ENCODE measurements at places on chromosomes 16 and 17.

- DNase-seq, result no peak
Measured at GRCh38 chr17:60678118-60678444, 430 bp downstream of the BCAS3 start.

DNA sequence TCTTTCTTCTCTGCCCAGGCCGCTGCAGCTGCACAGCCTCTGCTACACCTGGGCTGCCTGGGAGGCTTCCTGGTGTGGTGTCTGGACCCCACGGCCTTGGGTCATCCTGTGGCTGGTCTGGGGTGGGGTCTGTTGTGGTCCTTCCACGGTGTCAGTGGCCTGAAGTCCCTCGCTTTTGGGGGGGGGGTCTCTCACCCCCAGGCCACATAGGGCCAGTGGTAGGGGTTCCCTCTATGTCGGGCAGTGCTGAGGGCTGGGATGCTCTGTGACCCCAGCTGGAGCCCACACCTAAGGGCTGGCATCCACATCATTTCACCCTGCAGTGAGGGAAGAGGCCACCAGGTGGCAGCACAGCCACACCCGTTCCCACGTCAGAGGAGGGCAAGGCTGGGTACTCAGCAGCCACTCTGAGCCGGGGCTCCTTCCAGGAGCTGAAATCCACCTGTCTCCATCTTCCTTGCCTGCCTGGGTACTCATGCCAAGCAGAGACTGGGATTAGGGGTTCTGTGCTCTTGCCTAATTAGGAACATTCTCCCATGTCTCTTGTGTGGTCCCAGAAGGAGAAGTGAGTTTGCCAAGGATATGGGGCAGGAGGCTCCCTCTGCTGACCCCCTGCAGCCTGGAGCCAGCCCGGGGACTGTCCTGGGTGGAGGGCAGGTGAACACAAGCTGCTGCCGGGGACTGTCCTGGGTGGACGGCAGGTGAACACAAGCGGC lies 13.0 kb downstream of the ENGASE start:
- peak; percentile 59 for DNase-seq

DNA sequence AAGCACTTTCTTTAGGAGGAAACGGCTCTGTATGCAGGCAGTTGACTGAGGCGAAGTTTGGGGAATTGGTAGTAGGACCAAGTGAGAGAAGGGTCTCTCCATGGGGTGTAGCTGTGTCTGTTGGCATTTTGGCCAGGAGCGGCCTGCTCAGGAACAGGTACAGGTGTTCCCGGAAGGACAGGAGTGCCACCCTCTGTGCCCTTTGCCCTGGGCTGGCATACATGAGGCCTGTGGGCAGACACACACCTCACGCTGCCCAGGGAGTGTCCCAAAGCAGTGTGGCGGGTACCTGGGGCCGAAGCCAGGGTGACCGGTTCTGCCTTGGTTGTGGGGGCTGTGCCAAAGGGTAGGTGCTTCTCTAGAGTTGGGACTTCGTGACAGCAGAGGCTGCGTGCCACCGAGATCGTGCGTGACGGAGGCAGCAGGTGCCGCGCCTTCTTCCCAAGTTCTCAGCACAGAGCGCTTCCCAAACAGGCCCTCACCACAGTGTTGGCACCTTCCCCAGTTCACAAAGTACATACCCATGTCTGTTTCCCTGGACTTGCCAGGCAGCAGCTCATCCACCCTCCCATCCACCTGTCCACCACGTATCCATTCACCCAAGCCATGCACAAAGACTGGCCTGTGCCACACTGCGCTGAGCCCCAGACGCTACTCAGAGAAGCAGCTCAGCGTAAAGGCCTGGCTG lies 19.9 kb upstream of the TCF25 start:
- no peak for DNase-seq

DNA sequence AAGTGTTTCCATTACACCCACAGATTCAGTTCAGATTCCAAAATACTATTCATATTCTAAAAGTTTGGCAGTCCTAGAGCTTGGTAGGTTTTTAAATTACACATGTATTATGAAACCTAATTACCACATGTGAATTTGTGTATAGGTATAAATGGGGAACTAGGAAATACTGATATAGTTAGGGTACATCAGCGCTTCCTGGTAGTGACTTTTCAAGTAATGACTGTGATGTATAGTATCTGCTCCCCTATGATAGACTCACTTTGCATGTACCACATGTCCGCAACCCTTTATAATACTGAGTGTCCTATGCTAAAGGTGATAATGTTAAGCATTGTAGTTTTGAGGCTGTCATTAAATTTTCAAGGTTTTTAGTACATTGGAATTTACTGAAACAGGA lies 22.9 kb downstream of the CDK12 start:
- no peak for DNase-seq

DNA sequence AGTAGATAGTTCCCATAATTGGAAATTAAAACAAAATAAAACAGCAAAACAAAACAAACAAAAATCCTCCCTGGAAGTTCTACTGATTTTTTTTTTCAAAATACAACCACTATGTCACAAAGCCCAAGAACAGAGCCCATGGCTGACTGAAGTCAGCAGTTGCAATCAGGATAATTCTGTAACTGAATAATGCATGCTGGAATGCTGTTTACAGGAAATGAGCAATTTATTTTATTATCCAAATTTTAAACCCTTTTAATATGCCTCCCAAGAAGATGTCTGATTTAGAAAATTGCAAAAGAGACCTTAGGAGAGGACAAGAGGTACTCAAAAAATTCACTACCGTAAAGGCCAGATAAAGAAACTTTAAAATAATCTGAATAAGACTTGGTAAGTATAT lies 578.2 kb downstream of the TOX3 start:
- no peak for DNase-seq

GRCh38 chr16:23131931-23132621 lies 17.2 kb downstream of the USP31 start:
- no peak for DNase-seq

- no peak for DNase-seq
Measured at GRCh38 chr17:72354071-72354470, 233.3 kb downstream of the SOX9 start.

DNA sequence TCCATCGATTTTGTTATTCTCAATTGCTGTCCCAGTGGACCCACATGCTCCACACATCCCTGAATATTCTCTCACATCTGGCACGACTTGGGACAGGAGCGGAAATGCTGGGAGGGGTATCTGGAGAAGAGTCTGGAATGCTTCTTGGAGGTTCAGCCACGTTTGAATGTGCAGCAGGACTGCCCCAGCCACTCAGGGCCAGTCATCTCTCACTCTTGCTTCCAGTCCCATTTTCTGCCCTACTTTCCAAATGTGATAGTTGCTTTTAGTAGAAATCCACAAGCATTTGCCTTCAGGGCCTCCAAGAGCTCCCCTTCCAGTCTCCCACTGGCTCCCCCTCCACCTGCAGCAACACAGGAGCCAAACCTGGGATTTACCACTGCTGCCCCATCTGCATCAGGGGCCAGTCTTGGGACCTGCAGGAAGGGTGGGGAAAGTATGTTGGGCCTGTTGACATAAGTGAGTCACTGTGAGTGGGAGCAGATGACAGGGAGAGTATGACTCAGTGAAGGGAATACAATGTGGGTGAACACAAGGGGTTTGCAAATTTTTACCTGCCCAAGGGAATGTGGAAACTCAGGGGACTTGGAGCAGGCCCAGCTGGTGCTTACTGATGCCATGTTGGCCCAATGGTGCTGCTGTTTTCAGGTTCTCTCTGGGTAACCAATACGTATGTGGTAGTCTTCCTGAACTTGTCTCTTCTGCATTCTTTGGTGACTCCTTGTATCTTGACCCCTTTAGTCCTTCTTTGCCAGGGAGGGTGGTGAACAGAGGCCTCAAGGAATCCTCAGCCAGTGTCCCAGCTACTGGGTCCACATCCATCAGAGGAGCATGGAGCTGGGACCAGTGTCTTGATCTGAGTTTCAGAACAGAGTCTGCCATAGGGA lies 78.8 kb upstream of the CRHR1 start:
- DNase-seq, result no peak

- DNase-seq, result no peak
Measured at GRCh38 chr17:80774643-80775281, 216.9 kb upstream of the CHMP6 start.

- no peak for DNase-seq
Measured at GRCh38 chr17:75125984-75126383, 5.6 kb downstream of the NT5C start.

DNA sequence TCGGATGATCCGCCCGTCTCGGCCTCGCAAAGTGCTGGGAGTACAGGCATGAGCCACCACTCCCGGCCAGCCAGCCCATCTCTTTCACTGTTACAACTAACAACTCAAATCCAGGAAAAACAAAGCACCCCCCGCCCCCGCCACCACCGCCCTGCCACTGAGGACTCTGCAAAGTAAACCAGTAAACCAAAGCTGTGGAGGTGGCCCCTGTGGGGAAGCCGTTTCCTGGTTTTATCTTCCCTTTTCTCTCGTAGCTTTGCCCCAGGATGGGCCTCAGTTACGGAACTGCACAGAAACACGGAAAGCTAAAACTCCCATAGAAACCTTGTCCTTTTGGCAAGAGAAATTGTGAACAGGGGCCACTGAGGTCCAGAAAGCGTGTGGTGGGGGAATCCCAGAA lies 17.5 kb downstream of the CHMP6 start:
- DNase-seq, result no peak

DNA sequence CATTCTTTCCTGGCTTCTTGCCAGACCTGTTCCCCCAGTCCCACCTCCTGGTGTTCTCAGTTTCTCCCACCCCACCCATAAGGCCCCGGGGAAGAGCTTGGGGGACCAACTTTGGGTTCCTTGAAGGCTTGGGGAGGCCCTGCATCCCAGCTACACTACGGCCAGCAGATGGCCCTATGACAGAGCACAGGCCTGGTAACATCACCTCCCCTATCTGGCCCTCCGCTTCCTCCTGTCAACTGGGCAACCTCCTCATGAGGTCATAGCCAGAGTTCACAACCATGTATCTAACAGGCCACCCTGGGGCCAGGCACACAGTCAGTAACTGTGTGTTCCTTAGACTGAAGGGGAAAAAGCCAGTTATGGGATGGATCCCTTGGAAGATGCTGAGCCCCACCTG lies 31.4 kb downstream of the MYO15A start:
- no peak for DNase-seq

DNA sequence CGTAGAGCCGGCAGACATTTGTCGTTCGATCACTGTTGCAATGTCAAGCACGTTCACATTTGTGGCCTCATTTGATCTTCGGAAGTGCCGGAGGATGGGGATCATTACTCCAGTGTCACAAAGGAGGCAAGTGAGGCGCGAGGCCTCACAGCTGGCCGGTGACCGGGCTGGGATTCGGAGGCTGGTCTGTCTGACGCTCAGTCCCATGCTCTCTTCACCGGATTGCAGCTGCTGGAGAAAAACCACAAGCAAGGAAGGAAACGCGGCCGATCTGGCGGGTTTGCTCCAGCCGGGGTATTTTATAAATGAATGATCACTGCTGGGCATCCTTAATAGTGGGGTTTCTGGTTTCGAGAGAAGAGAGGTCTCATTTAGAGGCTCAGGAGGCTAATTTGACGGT lies 127.8 kb downstream of the OR1D5 start:
- no peak for DNase-seq

GRCh38 chr16:85917012-85917411 lies 18.1 kb downstream of the IRF8 start:
- no peak for DNase-seq

DNA sequence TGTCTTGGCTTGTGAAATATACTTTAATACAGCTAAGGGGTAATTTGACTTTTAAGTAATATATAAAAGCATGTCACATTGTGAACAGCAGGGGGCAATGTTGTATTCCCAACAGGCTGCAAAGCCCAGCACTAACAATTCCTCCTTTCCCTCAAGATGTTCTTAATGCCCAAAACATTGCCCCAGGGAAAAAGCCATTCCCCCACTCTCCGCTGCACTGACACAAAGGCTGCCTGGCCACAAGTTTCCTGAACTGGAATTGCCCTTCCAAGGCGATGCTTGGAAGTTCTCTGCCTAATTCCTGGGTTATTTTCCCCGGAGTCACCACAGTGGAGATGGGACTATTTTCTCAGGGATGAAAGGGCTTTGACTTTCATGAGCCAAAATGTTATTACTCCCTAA lies 27.2 kb downstream of the CLEC16A start:
- DNase-seq, result peak; percentile 83

DNA sequence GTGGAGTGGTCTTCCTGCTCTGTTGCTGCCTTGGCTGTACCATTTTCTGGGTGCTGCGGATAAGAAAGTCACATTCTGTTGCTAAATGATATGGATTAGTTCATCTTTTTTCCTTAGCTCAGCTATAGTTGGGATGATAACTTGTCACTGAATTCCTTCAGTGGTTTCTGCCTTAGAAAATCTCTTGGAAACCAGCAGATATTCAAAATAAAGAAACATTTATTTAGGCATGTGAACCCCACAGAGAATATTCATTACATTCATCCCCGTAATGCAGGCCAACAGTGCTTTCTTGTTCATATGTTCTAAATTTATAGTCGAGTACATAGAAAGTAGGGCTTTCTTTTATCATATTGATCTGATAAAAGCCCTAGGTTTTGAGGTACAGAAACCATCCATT lies 151.3 kb downstream of the CYB561 start:
- no peak for DNase-seq

All from COLO829 (cell line).